ENCODE measurements at places on chromosomes 5 and 9.

GRCh38 chr9:34383904-34384303, 7.2 kb upstream of the MYORG start:
- no peak for DNase-seq

DNA sequence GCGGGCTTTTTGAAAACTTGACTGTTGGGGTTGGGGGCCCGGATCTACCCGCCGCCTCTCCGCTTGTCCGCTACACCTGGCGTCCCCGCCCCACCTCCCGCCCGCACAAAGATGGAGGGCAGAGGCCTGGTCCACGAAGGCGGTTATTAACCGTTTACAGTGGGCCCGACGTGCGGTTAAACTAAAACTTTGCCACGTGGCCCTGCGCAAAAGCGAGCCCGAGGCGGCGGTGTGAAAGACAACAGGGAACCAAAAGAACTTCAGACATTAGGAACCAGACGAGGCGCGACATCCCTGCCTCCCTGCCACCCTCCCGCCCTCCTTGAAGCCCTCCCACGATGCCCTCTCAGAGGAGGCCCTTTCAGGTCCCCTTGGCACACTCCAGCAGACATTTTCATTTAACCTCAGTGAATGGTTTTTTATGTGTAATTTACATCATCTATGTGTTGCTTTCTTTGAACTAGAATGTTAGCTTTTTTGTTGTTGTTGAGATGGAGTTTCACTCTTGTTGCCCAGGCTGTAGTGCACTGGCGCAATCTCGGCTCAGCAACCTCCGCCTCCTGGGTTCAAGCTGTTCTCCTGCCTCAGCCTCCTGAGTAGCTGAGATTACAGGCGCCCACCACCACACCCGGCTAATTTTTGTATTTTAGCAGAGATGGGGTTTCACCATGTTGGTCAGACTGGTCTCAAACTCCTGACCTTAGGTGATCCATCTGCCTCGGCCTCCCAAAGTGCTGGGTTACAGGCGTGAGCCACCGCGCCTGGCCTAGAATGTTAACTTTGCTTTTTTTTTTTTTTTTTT, 999 bp upstream of the HNRNPA0 start:
- DNase-seq = no peak

DNA sequence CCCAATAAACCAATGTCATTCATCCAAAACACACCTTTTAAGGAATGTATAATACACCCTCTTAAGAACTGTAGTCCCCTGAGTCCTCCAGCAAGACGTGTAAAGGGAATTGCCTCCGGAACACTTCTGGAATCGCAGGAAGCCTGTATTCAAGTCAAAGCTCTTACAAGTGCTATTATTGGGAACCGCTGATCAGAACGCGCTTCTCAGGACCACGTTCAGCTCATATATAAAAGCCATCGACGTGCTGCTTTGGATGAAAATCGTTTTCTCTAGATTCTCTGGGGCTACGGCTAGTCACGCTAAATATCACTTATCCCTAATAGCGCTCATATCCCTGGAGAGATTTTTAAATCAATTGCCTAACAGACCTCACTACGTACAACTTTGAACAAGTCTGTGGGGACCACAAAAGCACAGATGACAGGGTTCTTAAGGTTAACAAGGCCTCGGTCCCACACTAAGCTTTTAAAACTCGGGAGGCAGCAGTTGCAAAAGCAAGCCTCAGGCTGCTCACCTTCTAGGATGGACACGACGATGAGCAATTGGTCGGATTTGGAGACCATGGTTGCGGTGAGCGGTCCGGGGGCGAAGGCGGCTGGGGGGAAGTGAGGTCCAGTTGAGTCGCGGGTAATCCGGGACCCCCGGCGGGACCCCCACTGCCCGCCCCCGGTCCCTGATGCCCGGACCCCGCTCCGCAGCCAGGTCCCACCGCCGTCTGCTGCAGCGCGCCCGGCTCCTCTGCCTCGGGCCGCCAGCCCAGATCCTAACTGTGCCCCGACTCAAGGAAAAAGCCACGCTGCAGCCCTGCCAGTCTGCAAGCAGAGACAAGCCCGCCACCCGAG, 548 bp downstream of the CEP120 start:
- DNase-seq = peak; percentile 6

DNA sequence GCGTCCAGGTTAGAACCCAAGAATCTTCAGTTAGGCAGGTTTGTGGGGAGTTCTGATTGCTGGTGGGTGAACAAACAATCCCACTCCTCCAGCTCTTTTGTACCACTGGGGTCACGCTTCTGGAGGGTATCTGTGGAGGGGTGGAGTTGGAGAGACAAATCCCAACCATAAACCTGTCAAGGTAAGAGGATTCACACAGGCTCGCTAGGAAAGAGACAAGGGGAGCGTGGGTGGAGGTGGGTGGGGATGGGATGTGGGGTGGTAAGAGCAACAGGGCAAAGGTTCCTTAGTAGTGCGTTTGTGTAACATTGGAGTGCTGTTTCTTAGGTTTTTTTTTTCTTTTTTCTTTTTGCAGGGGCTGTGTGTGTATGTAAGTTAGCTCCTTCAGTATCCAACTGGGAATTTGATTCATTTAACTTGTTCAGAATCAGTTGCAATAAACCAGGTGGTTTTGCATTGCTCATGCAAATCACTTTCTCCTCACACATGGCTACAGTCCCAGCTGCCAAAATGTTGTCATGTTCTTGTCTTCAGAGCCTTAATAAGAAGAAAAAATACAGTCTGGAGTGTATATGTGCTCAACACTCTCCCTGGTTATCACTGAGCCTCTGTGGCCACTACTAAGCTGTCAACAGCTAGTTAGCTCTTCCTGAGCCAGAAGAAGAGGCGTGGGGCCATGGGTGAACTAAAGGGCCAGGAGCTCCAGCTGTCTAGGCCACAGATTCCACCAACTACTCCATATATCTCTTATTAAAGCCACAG, 164.0 kb upstream of the RAD23B start:
- DNase-seq = no peak

DNA sequence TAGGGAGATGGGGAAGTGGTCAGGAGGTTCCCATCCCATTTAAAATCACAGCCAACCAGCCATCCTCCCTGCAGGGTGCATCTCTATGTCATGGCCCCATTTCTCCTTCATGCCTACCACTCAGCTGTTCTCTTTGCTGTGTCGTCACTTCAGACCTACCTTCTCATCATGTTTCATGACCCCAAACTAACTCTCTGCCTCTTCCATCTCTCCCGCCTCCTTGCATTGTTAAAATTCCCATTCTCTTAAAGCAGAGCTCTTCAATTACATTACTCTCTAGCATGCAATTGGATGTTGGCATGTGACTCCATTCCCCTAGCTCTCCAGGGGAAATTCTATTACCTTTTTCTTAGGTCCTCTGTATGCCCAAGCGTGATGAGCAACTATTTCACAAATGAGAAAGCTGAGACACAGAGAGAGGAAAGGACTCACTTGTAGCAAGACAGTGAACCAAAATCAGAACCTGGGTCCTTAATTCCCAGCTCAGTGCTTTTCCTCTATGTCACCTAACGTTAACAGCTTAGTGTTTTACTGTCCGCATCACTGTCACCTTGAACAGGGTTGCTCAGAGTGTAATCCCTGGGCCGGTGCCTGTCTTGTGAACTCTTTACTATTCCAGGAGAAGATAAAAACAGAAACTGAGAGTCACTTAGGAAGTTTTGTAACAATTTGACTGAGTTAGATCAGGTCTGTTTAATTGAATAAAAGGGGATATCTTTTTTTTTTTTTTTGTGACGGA, 28.1 kb downstream of the PDE6A start:
- no peak for DNase-seq

DNA sequence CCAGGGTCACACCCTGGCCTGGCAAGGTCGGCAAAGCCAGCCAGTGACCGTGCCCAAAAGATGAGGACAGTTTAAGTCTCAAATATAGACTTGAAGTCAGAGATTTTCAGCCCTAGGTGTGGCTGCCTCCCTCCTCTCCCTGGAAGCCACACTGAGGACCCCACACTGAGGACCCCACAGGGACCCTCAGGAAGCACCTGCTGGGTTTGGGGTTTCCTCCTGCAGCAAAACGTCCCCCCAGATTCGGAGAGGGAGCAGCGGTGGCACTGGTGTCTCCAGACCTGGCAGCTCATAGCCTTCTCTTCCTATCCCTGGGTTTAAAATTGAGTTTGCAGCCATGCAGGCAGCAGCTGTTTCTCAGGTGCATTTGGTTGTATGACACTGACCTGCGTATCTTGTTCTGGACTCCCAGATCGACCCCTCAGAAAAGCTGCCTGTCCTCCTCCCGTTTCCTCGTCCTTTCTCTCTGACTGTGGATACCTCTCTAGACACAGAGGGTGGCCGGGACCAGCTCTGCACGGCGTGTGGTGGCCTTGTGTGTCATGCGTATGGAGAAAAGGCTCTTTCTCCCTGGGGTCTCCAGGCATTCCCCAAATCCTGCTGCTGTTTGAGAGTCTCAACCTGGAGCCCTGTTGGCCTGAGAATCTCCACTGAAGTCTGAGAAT, 36.6 kb downstream of the MRPL36 start:
- DNase-seq = no peak

All from fibroblast of the conjunctiva (primary cell).